ENCODE measurements at places on chromosomes 12 and 14.

DNA sequence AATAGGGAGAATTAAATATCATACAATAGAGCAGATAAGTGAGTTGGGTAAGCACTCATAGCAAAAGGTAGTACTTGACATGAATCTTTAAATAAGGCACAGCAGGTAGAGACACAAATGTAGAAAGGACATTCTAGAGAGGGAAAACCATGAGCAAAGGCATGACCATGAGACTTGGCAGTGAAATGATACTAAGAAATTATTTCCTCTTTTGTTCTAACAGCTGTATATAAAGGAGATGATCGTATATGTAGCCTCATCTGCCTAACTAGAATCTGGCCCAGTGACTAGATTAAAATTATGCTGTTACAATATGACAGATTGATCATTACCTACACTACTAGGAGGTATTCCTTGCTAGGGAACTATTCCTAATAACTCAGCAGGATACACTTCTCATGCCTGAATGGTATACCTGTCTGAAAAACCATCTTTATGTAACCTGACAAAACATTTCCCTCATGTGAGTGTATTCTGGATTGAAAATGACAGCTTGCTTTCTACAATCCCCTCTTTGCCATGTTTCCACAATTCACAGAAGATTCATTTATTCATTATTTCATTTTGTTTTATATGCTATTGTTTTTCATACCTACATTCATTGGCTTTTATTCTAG lies 725.7 kb downstream of the C12orf50 start:
- DNase-seq = no peak

DNA sequence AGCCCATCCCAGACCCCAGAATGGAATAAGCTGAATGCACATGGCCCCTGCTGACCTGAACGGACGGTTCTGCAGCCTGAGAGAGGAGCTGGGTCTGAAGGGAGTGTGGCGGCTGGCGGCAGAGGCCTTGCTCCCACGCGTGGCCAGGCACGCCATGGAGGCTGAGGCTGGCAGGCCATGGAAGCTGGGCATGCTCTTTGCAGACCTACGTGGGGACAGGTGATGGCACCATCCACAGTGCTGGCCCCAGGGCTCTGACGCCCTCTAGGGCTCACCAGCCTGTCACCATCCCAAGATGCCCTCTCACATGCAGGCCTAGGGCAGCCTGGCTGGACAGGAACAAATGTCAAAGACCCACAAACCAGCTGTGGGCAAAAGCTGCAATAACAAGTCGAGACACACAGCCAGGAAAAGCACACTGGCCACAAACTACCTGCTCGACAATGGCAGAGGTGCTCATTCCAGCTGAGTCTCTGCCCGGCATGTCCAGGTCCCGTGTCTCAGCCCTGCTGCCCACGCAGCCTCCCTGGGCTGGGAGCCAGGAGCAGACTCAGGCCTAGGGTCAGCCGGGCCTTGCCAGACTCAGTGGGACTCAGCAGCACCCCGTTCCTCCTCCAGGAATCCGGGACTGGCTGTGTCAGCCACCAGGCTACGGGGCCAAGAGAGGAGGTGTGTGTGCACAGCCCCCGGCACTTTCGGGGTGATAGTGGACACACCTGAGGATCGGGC lies 19.7 kb downstream of the BTBD6 start:
- DNase-seq = no peak

GRCh38 chr12:7542046-7542445 lies 38.5 kb upstream of the CD163 start:
- DNase-seq = no peak

GRCh38 chr14:87864356-87865270 lies 128.4 kb downstream of the GALC start:
- DNase-seq = no peak

DNA sequence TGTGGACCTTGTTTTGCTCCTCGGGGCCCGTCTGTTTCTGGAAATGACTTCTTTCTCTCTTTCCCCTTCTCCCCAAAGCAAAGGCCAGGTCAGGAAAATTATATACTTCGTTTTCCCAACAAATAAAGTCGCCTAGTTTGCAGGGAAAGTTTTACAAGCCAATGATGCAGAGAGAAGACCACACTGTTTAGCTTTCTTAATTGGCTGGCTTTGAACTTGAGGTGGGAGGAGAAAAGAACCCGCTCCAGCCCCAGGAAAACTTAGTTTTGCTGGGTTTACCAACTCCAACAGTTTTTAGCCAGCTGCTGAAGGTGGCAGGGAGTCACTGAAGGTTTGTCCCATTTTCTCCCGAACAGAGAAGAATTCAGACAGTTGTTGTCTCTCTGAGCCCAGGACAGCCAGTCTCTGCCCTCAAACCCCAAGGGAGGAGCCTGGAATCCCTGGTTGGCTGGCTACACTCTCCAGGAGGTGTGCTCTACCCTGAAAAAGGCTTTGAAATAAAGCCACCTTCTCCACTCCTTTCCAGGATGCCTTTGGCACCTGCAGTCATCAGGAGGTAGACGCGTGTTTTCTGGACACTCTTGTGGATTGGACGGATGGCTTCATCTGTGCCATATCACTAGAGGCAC lies 24.8 kb downstream of the BCL11B start:
- no peak for DNase-seq

GRCh38 chr12:51818566-51819300 lies 29.8 kb downstream of the FIGNL2 start:
- no peak for DNase-seq
